ENCODE measurements at places on chromosomes 1 and 21. TPM values are rescaled to one million over a fixed set of nuclear protein-coding genes. Genes with fewer than 3 reads are reported as not detected.

The EDARADD gene
- total RNA-seq, result 3.1 TPM

The BROX gene
- total RNA-seq, result 36.6 TPM

The C1orf185 gene
- not detected for total RNA-seq

The GPR52 gene
- 0.21 TPM for total RNA-seq

The HES2 gene
- 299 TPM for total RNA-seq

The KAZN gene
- total RNA-seq, result 4.9 TPM

The NDC1 gene
- total RNA-seq, result 24.7 TPM

The IGFN1 gene
- not detected for total RNA-seq

The RNU1-2 gene
- under 0.01 TPM for total RNA-seq

The NBPF6 gene
- not detected for total RNA-seq

The AXDND1 gene
- total RNA-seq, result 0.48 TPM

The DNALI1 gene
- 0.21 TPM for total RNA-seq

The VANGL2 gene
- 6.6 TPM for total RNA-seq

The SGIP1 gene
- total RNA-seq, result 1.4 TPM

The BEND5 gene
- total RNA-seq, result 0.72 TPM

The GJA8 gene
- not detected for total RNA-seq

The TDRD10 gene
- total RNA-seq, result not detected

The C4BPA gene
- total RNA-seq, result not detected

The ARV1 gene
- total RNA-seq, result 6.3 TPM

The LAMB3 gene
- total RNA-seq, result 1,900 TPM

The GIPC2 gene
- total RNA-seq, result 0.48 TPM

The VWA5B1 gene
- not detected for total RNA-seq

The CD1D gene
- 3.8 TPM for total RNA-seq

The SEC16B gene
- total RNA-seq, result 0.96 TPM

The PAPPA2 gene
- total RNA-seq, result 14.1 TPM

The TMOD4 gene
- total RNA-seq, result not detected

The AHCYL1 gene
- total RNA-seq, result 31.3 TPM

The C8A gene
- not detected for total RNA-seq

The TMEM269 gene
- 0.21 TPM for total RNA-seq

The CLDN17 gene
- total RNA-seq, result not detected

The SLC5A9 gene
- total RNA-seq, result 0.24 TPM

The EIF2D gene
- total RNA-seq, result 55.6 TPM

Measured in tracheal epithelial cell (primary cell).